ENCODE measurements at places on chromosomes 7 and 10. TPM values are rescaled to one million over a fixed set of nuclear protein-coding genes. Genes with fewer than 3 reads are reported as not detected.

The IGF2BP3 gene
- 0.84 TPM for total RNA-seq

The VSTM2A gene
- total RNA-seq: not detected

The LGI1 gene
- total RNA-seq: not detected

The OPN4 gene
- not detected for total RNA-seq

The CNNM1 gene
- not detected for total RNA-seq

The FAM25G gene
- total RNA-seq: not detected

The SLC29A3 gene
- 5.1 TPM for total RNA-seq

The GPRIN2 gene
- total RNA-seq: not detected

The FAM24B gene
- total RNA-seq: 15.3 TPM

The SLC25A13 gene
- total RNA-seq: 10.4 TPM

The PTF1A gene
- total RNA-seq: not detected

The IFIT1B gene
- total RNA-seq: not detected

The UTF1 gene
- total RNA-seq: not detected

The ADAP1 gene
- 30.8 TPM for total RNA-seq

The RET gene
- total RNA-seq: 0.38 TPM

The RPP30 gene
- total RNA-seq: 48.8 TPM

The MMD2 gene
- not detected for total RNA-seq

The NAMPT gene
- total RNA-seq: 89.7 TPM

The FFAR4 gene
- total RNA-seq: not detected

The PAOX gene
- 5.6 TPM for total RNA-seq

The INMT gene
- total RNA-seq: 0.12 TPM

The VAX1 gene
- total RNA-seq: not detected

The IKZF1 gene
- 374 TPM for total RNA-seq

The AQP1 gene
- total RNA-seq: not detected

The TMEM120A gene
- 25.4 TPM for total RNA-seq

The TMEM139 gene
- 1.7 TPM for total RNA-seq

The PARP12 gene
- 104 TPM for total RNA-seq

The C10orf105 gene
- total RNA-seq: 0.26 TPM

The SLC12A9 gene
- 28.6 TPM for total RNA-seq

The DHTKD1 gene
- 25.9 TPM for total RNA-seq

The LRRD1 gene
- not detected for total RNA-seq

The INA gene
- total RNA-seq: 0.70 TPM

The SHH gene
- total RNA-seq: not detected

The PLAU gene
- 4.8 TPM for total RNA-seq

The COL13A1 gene
- total RNA-seq: not detected

The PLCE1 gene
- total RNA-seq: 0.06 TPM

Measured in activated CD8-positive, alpha-beta memory T cell treated with anti-CD3 and anti-CD28 coated beads, Interleukin-2, amount 10 ng/mL, durations not matched to agents 7 days and 5 days (primary cell).